CD4-positive, alpha-beta T cell treated with Interferon gamma for 1 hour (primary cell): ENCODE measurements at places on chromosomes 7 and 10.

GRCh38 chr10:84415539-84416244, 87.3 kb downstream of the CCSER2 start:
- DNase-seq, result no peak

DNA sequence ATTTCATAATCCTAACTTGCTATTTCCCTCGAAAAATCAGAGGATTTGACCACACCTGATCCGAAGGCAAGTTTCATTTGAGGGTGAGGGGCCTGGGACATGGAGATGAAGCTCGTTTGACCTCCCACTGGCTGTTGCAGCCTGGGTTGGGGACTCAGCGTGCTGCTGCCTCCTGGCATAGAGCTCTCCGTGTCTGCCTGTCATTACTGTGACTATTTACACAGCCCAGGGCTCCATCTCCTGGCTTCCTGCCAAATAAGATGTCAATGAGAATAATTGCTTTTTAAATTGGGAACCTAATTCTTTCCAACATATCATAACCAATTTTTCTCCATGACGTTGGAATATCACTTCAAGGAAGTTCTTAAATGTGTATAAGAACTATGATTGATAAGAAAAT, 139.3 kb upstream of the COBL start:
- no peak for DNase-seq

GRCh38 chr7:127776776-127777386, 124.9 kb downstream of the SND1 start:
- DNase-seq, result no peak

GRCh38 chr7:147472556-147472955, 1118.0 kb upstream of the C7orf33 start:
- no peak for DNase-seq

- DNase-seq, result no peak
Observed at GRCh38 chr7:107224374-107225223, 55.8 kb downstream of the HBP1 start.

- peak; percentile 70 for DNase-seq
Observed at GRCh38 chr10:100338434-100339036, 8.5 kb upstream of the SCD start.

DNA sequence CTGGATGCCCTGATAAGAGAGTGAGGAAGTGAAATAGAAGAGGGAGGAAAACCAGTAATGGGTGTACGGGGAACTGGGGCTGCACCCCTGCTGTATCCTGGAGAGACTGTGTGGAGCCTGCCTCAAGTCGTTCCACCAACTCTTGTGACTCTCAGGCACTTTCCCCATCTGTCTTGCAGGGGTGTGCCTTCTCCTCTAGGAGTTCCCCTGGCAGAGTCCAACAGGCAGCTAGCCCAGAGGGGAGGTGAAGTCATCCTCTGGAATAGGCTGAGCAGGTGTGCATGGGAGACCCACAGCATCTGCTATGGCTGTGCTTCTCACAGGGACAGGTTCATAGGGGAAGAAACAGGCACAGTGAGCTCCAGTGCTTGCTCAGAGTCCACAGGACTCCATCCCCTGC, 46.8 kb downstream of the WIPF3 start:
- DNase-seq, result no peak

- DNase-seq, result no peak
Observed at GRCh38 chr10:117652228-117653169, 110.0 kb downstream of the EMX2 start.

DNA sequence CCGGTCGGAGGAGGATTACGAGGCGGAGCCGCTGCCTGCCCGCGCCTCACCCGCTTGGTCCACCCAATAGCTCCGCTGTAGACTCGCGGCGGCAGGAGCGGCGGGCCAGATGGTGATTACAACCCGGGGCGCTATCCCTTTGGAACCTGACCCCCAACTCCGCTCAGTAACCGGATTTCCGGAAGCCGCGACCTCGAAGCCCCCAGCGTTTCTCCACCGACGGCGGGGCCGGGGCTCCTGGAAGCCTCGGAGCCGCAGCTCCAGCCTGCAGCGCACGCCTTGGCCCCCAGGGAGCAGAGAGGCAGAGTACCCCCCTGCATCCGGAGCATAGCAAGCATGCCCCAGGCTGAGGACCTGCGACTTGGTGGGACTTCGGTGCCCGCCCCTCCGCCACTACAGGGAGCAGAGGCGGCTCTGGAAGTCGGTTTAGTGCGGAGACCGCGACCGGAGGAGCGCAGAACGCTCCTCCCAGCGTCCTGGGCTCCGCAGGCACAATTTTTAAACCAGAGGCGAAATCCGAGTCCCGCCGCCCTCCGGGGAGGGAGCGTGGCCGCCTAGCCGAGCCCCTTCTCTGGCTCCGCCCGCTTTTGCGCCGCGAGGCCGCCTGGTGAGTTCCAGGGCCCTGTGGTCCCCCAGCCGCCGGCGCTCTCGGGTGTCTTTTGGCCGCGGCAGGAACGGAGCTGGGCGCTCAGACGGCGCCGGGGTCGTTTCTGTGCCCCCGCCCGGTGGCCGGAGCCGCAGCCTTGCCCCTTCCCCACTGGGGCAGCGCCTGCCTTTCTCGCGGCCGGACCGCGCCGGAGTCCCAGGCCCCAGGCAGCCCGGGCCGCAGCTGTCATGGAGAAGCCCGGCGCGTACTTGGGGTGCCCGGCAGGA, 28.2 kb upstream of the BMS1 start:
- peak; percentile 9 for DNase-seq

GRCh38 chr7:51785171-51785570, 468.6 kb upstream of the COBL start:
- no peak for DNase-seq

DNA sequence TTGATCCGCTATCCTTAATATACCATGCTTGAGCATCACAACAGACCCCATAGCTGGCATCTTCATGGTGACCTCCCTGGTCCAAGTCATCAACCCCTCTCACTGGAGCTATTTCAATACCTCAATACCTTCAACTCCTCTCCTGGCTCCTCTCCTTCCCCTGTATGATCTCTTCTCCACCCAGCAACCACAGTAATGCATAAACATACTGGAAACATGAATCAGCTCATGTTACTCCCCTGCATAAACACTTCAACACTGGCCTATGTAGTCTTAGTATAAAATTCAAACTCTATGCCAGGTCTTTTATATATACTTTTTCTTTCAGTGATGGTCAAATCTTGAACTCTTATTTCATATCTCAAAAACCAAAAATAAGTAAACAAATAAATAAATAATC, 31.8 kb upstream of the TMEM273 start:
- DNase-seq, result no peak

- no peak for DNase-seq
Observed at GRCh38 chr7:137462074-137462715, 118.7 kb upstream of the PTN start.

GRCh38 chr10:110010486-110011378, 2.9 kb downstream of the ADD3 start:
- no peak for DNase-seq

DNA sequence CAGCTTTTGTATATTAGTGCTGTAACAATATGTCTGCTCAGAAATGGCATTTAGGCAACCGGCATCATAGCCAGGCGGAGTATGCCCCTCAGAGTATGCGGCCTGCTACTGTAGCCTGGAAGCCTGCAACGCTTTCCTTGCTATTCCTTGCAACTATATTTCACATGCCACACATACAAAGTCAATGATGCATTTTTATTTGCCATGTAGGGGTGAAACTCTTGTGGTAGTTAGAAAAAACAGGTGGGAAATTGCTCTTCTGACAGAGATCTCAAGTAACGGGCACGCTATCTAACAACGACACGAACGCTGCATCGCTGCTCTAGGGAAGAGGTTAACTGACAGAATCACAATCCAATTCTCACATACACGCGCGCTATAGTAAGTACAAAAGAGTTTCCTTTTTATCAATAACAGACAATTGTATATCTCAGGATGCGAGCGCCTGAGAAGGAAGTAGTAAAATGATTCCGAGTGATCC, 5.9 kb downstream of the EBF3 start:
- no peak for DNase-seq
